DMS79 (cell line): ENCODE measurements at places on chromosomes 1 and 21.
A peak's percentile ranks its signal among the peaks of the same experiment; 100 is the strongest.

- no peak for DNase-seq
Measured at GRCh38 chr1:111923766-111924165, 65.7 kb downstream of the KCND3 start.

GRCh38 chr1:23562137-23562876 is 3.0 kb upstream of the ID3 start:
- DNase-seq: peak; percentile 97

DNA sequence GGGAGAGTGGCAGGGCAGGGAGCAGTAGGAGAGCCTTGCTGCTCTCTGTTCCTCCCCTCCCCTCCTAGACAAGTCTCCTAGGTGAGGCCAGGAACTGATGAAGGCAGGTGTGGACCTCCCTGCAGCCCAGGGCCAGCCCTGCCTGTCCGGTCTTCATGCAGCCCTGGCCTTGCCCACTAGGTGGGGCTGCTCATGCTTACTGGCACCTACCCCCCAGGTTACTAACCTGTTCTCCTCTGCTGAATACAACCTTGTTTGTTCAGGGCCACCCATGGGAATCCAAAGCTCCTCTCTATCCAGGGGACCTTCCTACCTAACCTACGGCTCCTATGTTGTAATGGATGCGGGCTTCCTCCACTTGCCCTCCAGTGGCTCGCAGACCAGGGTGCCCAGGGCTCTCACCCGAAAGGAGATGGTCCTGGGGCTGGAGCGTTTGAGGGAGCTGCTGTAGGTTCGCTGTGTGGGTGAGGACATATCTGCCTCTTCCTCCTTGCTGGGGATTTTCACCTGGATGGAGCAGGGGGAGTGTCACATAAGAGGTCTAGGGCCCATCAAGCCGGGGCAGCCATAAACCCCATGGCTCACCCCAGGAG is 7.9 kb upstream of the TNNT2 start:
- DNase-seq: no peak

GRCh38 chr1:181204530-181204929 is 116.0 kb downstream of the IER5 start:
- no peak for DNase-seq

DNA sequence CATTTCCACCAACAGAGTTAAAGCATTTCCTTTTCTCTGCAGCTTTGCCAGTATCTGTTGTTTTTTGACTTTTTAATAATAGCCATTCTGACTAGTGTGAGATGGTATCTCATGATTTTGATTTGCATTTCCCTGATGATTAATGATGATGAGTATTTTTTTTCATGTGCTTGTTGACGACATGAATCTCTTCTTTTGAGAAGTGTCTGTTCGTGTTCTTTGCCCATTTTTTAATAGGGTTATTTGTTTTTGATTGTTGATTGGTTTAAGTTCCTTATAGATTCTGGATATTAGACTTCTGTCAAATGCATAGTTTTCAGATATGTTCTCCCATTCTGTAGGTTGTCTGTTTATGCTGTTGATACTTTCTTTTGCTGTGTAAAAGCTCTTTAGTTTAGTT is 37.9 kb upstream of the PALMD start:
- no peak for DNase-seq
